ENCODE measurements at places on chromosomes 7 and 10.

DNA sequence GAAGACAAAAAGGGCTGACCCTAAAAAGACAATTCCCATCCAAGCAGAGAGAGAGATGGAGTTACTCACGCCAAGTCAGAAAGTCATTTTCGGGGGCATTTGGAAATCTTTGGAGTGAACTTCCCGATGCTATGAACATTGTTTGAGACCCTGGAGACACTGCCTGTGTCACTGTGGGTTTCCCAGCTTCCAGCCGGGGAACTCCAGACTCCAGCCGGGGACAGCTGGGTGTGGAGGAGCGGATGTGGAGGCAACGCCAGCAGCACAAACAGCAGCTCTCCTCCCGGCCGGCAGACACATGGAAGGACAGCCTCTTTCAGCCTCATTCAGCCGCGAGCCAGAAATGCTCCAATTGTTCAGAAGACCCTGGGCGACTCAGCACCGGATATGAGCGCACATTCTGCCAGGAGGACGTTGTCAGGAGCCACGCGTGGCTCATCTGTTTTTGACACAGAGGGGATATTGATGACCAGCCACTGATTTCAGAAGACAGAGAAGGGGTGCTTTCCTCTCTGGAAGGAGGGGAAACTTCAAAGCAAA is 97.6 kb downstream of the PRPF18 start:
- DNase-seq, result no peak

DNA sequence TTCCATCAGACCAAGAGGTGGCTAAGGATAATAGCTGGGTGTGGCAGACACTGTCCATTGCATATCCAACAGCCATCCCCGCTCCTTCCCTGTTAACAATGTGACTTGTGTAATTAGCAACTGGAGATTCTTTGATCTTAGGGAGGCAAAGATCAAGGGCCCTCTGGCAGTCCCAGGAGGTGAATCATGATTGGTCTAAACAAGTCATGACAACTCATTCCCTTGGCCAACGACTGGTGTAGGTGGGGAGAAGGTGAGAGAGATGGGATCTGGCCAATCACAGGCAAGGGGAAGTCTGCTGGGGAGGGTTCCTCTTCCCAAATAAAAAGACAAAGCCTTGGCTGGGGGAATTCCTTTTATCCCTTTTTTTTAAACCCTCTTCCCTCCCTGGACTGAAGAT is 46.2 kb upstream of the COMTD1 start:
- no peak for DNase-seq

DNA sequence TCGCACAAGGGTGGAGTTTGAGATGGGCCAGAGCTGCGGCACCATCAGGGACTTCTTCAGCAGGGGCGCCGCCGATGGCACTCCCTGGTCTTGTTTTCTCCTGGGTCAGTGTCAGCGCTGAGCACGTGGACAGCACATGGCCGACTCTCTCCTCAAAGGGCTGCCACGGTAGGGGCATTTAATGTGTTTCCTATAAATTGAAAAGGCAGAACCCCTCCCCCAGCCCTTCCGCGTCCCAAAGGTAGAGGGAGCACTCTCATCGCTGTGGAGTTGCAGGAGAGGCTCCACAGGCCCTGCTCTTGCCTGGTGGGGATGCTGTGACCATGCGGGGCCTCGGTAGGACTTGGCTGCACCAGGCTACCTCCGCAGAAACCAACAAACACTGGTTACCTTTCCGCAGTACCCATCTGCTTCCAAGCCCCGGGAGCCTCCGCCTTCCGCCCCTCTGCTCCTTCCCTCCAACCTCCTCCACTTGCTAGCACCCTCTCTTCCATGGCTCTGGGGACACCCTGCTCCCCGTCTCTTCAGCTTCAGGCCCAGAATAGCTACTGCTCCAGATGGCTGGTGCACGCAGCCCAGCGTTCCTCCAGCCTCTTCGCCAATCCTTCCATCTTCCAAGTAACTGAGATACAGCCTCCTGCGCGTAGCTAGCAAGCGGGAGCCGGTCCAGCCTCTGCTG is 166.3 kb upstream of the ADCY1 start:
- DNase-seq, result no peak

DNA sequence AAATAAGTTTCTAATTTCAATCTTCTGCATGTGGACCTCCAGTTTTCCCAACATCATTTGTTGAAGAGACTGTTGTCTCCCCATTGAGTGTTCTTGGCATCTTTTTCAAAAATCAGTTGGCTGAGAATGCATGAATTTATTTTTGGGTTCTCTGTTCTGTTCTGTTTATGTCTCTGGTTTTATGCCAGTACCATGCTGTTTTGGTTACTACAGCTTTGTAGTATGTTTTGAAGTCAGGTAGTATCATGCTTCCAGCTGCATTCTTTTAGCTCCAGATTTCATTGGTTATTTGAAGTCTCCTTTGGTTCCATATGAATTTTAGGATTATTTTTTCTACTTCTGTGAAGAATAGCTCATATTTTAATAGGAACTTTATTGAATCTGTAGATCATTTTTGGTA is 21.2 kb upstream of the SFTPD start:
- no peak for DNase-seq

- no peak for DNase-seq
Measured at GRCh38 chr10:129035052-129035827, 431.8 kb upstream of the MGMT start.

GRCh38 chr10:4427532-4427931 is 398.5 kb upstream of the AKR1E2 start:
- no peak for DNase-seq

DNA sequence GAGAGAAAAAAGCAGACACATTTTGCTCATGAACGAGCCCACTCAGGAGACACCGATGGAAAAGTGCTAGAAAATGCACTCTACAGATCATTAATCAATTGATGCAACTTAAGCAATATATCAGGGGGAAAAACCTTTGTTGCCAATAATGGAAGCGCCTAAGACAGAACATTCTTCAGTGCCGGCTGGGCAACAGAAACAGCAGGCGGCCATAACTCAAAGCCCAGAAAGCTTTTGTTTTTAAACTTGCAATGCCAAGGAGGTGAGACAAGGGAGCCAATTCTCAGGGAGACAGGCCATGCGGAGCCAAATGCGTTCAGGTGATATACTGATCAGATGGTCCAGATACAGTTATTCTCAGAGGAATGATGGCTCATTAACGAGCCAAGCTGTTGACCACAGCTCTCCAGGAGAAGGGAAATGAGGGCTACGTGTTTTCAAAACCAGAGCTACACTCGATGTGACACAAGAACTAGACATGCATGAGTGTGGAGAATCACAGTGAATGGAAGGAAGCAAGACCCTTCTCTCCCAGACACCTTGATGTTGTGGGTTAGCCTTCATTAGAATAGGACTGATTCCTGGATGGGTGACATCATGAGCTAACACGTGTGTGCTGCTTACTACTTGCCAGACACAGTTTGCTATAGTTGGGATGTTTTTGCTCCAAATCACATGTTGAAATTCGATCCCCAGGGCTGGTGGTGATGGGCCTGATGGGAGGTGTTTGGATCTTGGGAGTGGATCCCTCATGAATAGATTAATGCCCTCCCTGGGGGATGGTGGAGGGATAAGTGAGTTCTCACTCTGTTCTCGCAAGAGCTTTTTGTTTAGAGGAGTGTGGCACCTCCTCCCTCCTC is 79.1 kb upstream of the KCNMA1 start:
- no peak for DNase-seq

GRCh38 chr7:94436700-94437099 is 42.0 kb downstream of the COL1A2 start:
- no peak for DNase-seq

DNA sequence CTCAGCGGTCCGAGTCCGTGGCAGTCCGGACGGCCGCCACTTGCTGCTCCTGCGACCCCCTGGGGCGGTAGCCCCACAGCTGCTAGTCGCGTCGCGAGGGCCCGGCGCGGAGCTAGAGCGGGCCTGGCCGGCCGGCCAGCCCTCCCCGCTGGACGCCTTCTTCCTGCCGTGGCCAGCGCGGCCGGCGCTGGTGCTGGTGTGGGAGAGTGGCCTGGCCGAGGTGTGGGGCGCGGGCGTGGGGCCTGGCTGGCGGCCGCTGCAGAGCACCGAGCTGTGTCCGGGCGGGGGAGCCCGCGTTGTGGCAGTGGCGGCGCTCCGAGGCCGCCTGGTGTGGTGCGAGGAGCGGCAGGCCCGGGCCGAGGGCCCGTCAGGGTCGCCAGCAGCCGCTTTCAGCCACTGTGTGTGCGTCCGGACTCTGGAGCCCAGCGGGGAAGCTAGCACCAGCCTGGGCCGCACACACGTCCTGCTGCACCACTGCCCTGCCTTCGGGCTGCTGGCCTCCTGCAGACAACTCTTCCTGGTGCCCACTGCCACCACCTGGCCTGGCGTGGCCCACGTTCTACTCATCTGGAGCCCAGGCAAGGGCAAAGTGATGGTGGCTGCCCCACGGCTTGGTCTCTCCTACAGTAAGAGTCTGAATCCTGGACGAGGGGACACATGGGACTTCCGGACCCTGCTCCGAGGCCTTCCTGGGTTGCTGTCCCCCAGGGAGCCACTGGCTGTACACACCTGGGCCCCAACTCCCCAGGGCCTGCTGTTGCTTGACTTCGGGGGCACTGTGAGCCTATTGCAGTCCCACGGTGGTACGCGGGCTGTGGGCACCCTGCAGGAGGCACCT is 631 bp downstream of the HPS6 start:
- peak; percentile 52 for DNase-seq

DNA sequence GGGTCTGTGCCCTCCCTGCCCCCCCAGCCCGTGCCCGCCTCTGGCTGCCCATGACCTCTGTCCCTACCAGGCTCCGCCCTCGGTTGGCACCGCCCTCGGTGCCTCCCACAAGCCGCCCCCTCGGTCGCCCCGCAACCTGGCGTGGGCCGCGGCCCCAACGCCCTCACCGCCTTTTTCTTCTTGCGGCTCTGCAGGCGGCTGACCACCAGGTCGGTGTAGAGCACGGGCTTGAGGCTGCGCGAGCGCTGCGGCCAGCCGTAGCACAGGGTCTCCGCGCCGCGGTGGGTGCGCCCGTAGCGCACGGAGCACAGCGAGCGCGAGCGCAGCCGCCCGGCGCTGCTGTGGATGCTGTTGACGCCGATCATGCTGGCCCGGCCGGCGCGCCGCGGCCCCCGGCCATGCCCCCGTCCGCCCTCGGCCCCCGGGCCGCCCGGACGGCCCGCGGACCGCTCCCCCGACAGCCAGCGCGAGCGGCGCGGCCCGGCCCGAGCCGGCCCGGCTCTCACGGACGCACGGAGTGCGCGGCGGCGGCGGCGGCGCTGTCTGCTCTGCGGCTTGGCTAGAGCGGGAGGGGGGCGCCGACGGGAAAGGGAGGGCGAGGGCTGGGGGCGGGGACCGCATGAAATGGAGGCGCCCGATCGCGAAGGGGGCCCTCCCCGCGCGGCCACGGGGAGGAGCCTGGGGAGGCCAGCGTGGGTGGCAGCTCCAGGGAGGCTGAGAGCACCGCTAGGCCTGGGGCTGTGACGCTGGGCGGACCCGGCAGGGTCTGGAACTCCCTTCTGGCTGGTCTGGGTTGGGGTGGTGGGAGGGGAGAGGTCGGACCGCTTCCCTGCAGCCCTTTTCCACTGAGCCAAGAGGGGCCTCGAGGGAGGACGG is 9.6 kb downstream of the PSD start:
- no peak for DNase-seq

- no peak for DNase-seq
Measured at GRCh38 chr10:77669892-77670291, 32.3 kb upstream of the KCNMA1 start.

- no peak for DNase-seq
Measured at GRCh38 chr10:110101464-110102144, 93.8 kb downstream of the ADD3 start.

All from GM06990 (cell line).